ENCODE measurements at places on chromosomes 16 and 17. TPM values are rescaled to one million over a fixed set of nuclear protein-coding genes. Genes with fewer than 3 reads are reported as not detected.

The DNAAF8 gene
- total RNA-seq: 1.8 TPM

The MGAT5B gene
- total RNA-seq: 0.26 TPM

The NACA2 gene
- total RNA-seq: 0.13 TPM

The HSF5 gene
- total RNA-seq: not detected

The HOXB9 gene
- not detected for total RNA-seq

The COL1A1 gene
- 1,566 TPM for total RNA-seq

The RND2 gene
- total RNA-seq: 0.78 TPM

The GUCY2D gene
- total RNA-seq: not detected

The IGF2BP1 gene
- total RNA-seq: 0.97 TPM

The RAD51D gene
- total RNA-seq: 10.4 TPM

The KRTAP17-1 gene
- not detected for total RNA-seq

The MYL11 gene
- not detected for total RNA-seq

The KRT20 gene
- total RNA-seq: not detected

The CCDC144A gene
- total RNA-seq: 9.9 TPM

The CDRT4 gene
- 6.3 TPM for total RNA-seq

The PLA2G10 gene
- not detected for total RNA-seq

The CENPT gene
- 25.9 TPM for total RNA-seq

The HOXB5 gene
- total RNA-seq: not detected

The IRX3 gene
- 10.3 TPM for total RNA-seq

The SLC7A6OS gene
- total RNA-seq: 12.4 TPM

The LLGL2 gene
- total RNA-seq: 0.32 TPM

The MT1G gene
- total RNA-seq: not detected

The ITGA2B gene
- 0.39 TPM for total RNA-seq

The BCL6B gene
- total RNA-seq: 0.13 TPM

The WFIKKN1 gene
- 0.13 TPM for total RNA-seq

The MEOX1 gene
- total RNA-seq: 0.26 TPM

The NXN gene
- 60.6 TPM for total RNA-seq

The SLFN14 gene
- not detected for total RNA-seq

The KCNJ12 gene
- total RNA-seq: 7.2 TPM

The COX4I1 gene
- total RNA-seq: 349 TPM

The DUSP14 gene
- total RNA-seq: 89.4 TPM

The LPCAT2 gene
- total RNA-seq: 19.6 TPM

The ZNF287 gene
- 11.2 TPM for total RNA-seq

The CRHR1 gene
- not detected for total RNA-seq

The USP22 gene
- 226 TPM for total RNA-seq

The SMIM36 gene
- not detected for total RNA-seq

The HBZ gene
- not detected for total RNA-seq

The FN3KRP gene
- total RNA-seq: 11.5 TPM

The CDH8 gene
- not detected for total RNA-seq

The TLCD2 gene
- 5.3 TPM for total RNA-seq

The MARF1 gene
- total RNA-seq: 26.4 TPM

The SLC16A6 gene
- not detected for total RNA-seq

The CALCOCO2 gene
- total RNA-seq: 91.7 TPM

The SIRT7 gene
- 15.7 TPM for total RNA-seq

The CHMP1A gene
- 64.0 TPM for total RNA-seq
